ENCODE measurements at places on chromosomes 6 and 20. TPM values are rescaled to one million over a fixed set of nuclear protein-coding genes. Genes with fewer than 3 reads are reported as not detected.
A peak's percentile ranks its signal among the peaks of the same experiment; 100 is the strongest.

GRCh38 chr6:148455225-148455624 is 112.6 kb downstream of the SASH1 start:
- DNase-seq = peak; percentile 30

The SPATS1 gene
- total RNA-seq = not detected

DNA sequence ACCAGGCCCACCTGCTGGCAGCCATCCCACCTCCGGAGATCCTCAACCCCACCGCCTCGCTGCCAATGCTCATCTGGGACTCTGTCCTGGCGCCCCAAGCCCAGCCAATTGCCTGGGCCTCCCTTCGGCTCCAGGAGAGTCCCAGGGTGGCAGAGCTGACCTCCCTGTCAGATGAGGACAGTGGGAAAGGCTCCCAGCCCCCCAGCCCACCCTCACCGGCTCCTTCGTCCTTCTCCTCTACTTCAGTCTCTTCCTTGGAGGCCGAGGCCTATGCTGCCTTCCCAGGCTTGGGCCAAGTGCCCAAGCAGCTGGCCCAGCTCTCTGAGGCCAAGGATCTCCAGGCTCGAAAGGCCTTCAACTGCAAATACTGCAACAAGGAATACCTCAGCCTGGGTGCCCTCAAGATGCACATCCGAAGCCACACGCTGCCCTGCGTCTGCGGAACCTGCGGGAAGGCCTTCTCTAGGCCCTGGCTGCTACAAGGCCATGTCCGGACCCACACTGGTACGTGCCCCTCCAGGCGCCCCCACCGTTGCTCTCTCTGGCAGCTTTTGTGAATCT is 1.1 kb downstream of the SNAI1 start:
- peak; percentile 67 for DNase-seq

GRCh38 chr6:15364401-15365037 is 118.7 kb downstream of the JARID2 start:
- no peak for DNase-seq

DNA sequence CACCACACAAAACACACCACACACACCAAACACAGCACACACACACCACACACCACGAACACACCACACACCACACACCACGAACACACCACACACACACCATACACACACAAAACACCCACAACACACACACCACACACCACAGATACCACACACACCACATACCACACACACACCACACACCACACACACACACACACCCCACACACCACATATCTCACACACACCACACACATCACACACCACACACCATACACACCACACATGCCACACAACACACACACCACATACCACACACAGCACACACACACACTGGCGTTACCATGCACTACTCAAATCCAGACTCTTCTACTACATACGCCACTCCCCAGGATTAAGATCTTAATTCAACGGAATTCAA is 118.9 kb upstream of the THBS2 start:
- no peak for DNase-seq

GRCh38 chr6:3650959-3651697 is 100.4 kb downstream of the PXDC1 start:
- DNase-seq = no peak

The CPXM1 gene
- total RNA-seq = 1.2 TPM

- DNase-seq = no peak
Observed at GRCh38 chr20:61223121-61223520, 28.9 kb upstream of the CDH4 start.

The FHL5 gene
- total RNA-seq = not detected

The TASP1 gene
- 8.3 TPM for total RNA-seq

- peak; percentile 25 for DNase-seq
Observed at GRCh38 chr6:16336056-16336818, 97.8 kb downstream of the GMPR start.

The CENPQ gene
- 12.0 TPM for total RNA-seq

GRCh38 chr20:16821211-16822089 is 73.3 kb downstream of the OTOR start:
- no peak for DNase-seq

GRCh38 chr6:6738922-6739716 is 150.6 kb downstream of the LY86 start:
- no peak for DNase-seq

The AGPAT4 gene
- total RNA-seq = 5.8 TPM

- no peak for DNase-seq
Observed at GRCh38 chr20:63565021-63565698, 8.9 kb downstream of the HELZ2 start.

GRCh38 chr20:38759106-38759505 is 10.8 kb downstream of the ACTR5 start:
- DNase-seq = no peak

- DNase-seq = no peak
Observed at GRCh38 chr20:9081423-9081966, 12.6 kb downstream of the PLCB4 start.
